ENCODE measurements at places on chromosomes 2 and 18. TPM values are rescaled to one million over a fixed set of nuclear protein-coding genes. Genes with fewer than 3 reads are reported as not detected.

The ZNF396 gene
- total RNA-seq, result 0.29 TPM

The SPATA3 gene
- total RNA-seq, result not detected

The SLC11A1 gene
- total RNA-seq, result under 0.01 TPM

The PTGR3 gene
- total RNA-seq, result 17.4 TPM

The CD8B2 gene
- total RNA-seq, result not detected

The EMX1 gene
- not detected for total RNA-seq

All from vein endothelial cell (primary cell).